T-helper 17 cell (primary cell): ENCODE measurements at places on chromosomes 13 and 19.

GRCh38 chr13:45690636-45691035 is 11.5 kb upstream of the CBY2 start:
- H3K36me3 ChIP-seq: no peaks in the 10 kb centered on the region
- no peak overlapping the region for H3K4me3 ChIP-seq
- no peak for DNase-seq
- H3K27me3 ChIP-seq: peaks cover 14% of the 10 kb centered on the region
- H3K4me1 ChIP-seq: peaks cover 7% of the 10 kb centered on the region

GRCh38 chr19:38079926-38080380 is 144.1 kb downstream of the DPF1 start:
- H3K27me3 ChIP-seq: no peaks in the 10 kb centered on the region
- H3K4me3 ChIP-seq: no peak overlapping the region
- H3K27ac ChIP-seq: peak overlapping the region; percentile 69
- DNase-seq: no peak

GRCh38 chr19:7751157-7751783 is 3.9 kb upstream of the CD209 start:
- no peak for DNase-seq
- no peaks in the 10 kb centered on the region for H3K36me3 ChIP-seq
- no peak overlapping the region for H3K4me3 ChIP-seq
- no peaks in the 10 kb centered on the region for H3K4me1 ChIP-seq

- DNase-seq: no peak
- peak overlapping the region; percentile 89 for H3K27ac ChIP-seq
- H3K4me1 ChIP-seq: peaks cover 25% of the 10 kb centered on the region
Observed at GRCh38 chr19:43798546-43799409, 3.5 kb downstream of the LYPD5 start.

- peaks cover 45% of the 10 kb centered on the region for H3K4me1 ChIP-seq
- DNase-seq: no peak
- H3K36me3 ChIP-seq: no peaks in the 10 kb centered on the region
- peak overlapping the region; percentile 49 for H3K27ac ChIP-seq
- H3K4me3 ChIP-seq: peak overlapping the region; percentile 70
- H3K27me3 ChIP-seq: no peaks in the 10 kb centered on the region
Observed at GRCh38 chr19:18414504-18415177, 4.6 kb upstream of the SSBP4 start.

GRCh38 chr13:63403733-63404132 is 1988.1 kb upstream of the PCDH20 start:
- H3K27me3 ChIP-seq: no peaks in the 10 kb centered on the region
- H3K4me1 ChIP-seq: no peaks in the 10 kb centered on the region
- no peaks in the 10 kb centered on the region for H3K36me3 ChIP-seq
- no peak overlapping the region for H3K4me3 ChIP-seq
- DNase-seq: no peak

- DNase-seq: no peak
- no peaks in the 10 kb centered on the region for H3K36me3 ChIP-seq
- H3K4me3 ChIP-seq: no peak overlapping the region
- peaks cover 63% of the 10 kb centered on the region for H3K4me1 ChIP-seq
- H3K27me3 ChIP-seq: no peaks in the 10 kb centered on the region
Observed at GRCh38 chr13:111212517-111212873, 97.4 kb downstream of the ARHGEF7 start.

DNA sequence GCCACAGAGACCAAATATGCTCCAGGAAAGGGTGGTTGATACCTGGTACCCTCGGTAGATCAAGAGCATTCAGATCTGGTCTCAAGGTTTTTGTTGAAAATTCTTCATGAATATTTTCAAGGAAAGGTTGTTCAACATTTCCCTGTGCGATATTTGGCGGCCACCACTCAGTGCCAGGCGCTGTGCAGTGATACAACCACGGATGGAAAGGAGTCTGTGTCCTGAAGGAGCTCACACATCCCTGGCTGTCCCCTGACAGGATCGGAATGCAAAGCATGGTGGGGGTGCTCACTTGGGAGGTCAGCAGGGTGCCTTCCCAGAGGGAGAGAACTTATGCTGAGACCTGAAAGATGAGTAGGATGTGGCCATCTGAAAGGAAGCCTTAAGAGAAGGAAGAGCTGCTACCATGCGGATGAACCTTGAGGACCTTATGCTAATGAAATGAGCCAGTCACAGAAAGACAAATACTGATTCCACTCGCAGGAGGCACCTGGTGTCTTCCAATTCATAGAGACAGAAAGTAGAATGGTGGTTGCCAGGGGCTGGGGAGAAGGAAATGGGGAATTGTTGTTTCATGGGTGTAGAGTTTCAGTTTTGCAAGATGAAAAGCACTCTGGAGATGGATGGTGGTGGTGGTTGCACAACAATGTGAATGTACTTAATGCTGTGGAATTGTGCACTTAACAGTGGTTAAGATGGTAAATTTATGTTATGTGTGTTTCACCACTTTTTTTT is 41.6 kb downstream of the HSPH1 start:
- DNase-seq: no peak
- no peak overlapping the region for H3K4me3 ChIP-seq
- H3K27ac ChIP-seq: no peak overlapping the region
- H3K36me3 ChIP-seq: peaks cover 7% of the 10 kb centered on the region
- H3K4me1 ChIP-seq: peaks cover 3% of the 10 kb centered on the region

GRCh38 chr19:2249880-2250765 is 1.0 kb downstream of the AMH start:
- peaks cover 5% of the 10 kb centered on the region for H3K36me3 ChIP-seq
- H3K27ac ChIP-seq: no peak overlapping the region
- peak overlapping the region; percentile 25 for H3K4me3 ChIP-seq

- H3K36me3 ChIP-seq: peaks cover 4% of the 10 kb centered on the region
- peaks cover 12% of the 10 kb centered on the region for H3K4me1 ChIP-seq
- H3K4me3 ChIP-seq: peak overlapping the region; percentile 91
- DNase-seq: peak; percentile 70
- peak overlapping the region; percentile 96 for H3K27ac ChIP-seq
Observed at GRCh38 chr19:50050406-50051227, 24.8 kb downstream of the ZNF473 start.

DNA sequence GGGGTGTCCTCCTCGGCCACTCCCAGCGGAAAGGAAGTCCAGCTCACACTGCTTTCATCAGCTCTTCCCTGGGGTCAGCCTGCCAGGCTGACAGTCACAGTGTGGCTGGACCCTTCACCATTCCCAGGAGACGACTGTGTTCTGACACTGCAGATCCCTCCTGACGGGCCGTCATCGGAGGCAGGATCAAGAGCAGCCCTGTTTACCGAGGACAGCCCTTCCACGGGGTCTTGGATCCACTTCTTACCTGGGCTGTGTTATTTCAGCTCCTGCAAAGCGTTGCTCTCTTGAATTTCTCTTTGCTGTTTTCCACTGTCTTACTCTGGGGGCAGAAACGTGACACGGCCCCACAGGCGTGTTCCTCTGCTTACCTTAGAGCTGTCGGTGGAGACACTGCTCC is 149.9 kb upstream of the SOX1 start:
- H3K27ac ChIP-seq: no peak overlapping the region
- DNase-seq: no peak
- peaks cover 20% of the 10 kb centered on the region for H3K27me3 ChIP-seq
- H3K4me1 ChIP-seq: no peaks in the 10 kb centered on the region
- H3K36me3 ChIP-seq: no peaks in the 10 kb centered on the region
- H3K4me3 ChIP-seq: no peak overlapping the region

GRCh38 chr19:3512562-3513228 is 6.6 kb downstream of the FZR1 start:
- peaks cover 2% of the 10 kb centered on the region for H3K36me3 ChIP-seq
- no peak overlapping the region for H3K4me3 ChIP-seq
- peak overlapping the region; percentile 11 for H3K27ac ChIP-seq
- H3K4me1 ChIP-seq: peaks cover 45% of the 10 kb centered on the region
- H3K27me3 ChIP-seq: no peaks in the 10 kb centered on the region
- DNase-seq: no peak

GRCh38 chr19:31351056-31351854 is 2.0 kb upstream of the TSHZ3 start:
- H3K4me1 ChIP-seq: peaks cover 45% of the 10 kb centered on the region
- peaks cover 64% of the 10 kb centered on the region for H3K27me3 ChIP-seq
- DNase-seq: no peak
- peaks cover 5% of the 10 kb centered on the region for H3K36me3 ChIP-seq
- H3K27ac ChIP-seq: peak overlapping the region; percentile 86

DNA sequence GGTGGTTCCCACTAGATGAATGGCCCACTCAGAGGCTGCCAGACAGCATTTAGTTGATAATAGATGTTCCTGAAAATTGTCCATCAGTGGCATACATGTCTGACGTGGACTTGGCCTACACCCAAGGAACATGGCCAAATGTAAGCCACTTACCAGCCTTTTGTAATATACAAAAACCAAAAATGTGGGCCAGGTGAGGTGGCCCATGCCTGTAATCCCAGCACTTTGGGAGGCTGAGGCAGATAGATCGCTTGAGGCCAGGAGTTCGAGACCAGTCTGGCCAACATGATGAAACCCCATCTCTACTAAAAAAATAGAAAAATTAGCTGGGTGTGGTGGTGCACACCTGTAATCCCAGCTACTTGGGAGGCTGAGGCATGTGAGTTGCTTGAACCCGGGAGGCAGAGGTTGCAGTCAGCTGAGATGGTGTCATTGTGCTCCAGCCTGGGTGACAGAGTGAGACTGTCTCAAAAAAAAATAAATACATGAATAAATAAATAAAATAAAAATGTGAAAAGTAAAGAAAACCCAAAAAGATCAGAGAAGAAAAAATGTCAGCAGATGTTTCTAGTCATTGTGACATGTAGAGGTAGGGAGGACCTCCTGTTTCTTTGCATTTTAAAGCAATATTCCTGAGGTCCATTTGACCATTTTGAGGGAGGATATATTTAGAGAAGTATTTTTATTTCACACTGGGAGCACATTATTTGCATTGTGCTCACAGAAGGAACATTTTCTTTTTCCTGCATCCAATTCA is 7.1 kb upstream of the WTIP start:
- peaks cover 14% of the 10 kb centered on the region for H3K27me3 ChIP-seq
- no peak for DNase-seq
- H3K36me3 ChIP-seq: peaks cover 8% of the 10 kb centered on the region
- H3K4me1 ChIP-seq: peaks cover 5% of the 10 kb centered on the region

DNA sequence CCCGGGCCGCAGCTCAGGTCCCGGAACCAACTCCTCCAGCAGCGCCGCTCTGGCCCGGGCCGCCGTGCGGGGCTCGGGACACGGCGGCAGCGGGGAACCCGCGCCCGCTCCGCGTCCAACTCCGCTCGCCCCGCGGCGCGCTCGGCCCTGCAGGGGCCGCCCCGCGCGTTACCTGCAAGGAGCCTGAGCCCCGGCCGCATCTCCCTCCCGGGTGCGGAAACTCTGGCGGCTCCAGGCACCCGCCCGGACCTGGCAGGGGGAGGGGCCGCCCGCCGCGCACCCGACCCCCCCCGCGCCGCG is at the start of gene TMTC4:
Gene TMTC4, minus strand, starts transcription at position 224 of the 300 bp plus-strand sequence. CDS start 4,433 bp downstream, outside the sequence.
- peaks cover 32% of the 10 kb centered on the region for H3K4me1 ChIP-seq
- H3K27me3 ChIP-seq: no peaks in the 10 kb centered on the region
- peaks cover 11% of the 10 kb centered on the region for H3K36me3 ChIP-seq
- DNase-seq: no peak

DNA sequence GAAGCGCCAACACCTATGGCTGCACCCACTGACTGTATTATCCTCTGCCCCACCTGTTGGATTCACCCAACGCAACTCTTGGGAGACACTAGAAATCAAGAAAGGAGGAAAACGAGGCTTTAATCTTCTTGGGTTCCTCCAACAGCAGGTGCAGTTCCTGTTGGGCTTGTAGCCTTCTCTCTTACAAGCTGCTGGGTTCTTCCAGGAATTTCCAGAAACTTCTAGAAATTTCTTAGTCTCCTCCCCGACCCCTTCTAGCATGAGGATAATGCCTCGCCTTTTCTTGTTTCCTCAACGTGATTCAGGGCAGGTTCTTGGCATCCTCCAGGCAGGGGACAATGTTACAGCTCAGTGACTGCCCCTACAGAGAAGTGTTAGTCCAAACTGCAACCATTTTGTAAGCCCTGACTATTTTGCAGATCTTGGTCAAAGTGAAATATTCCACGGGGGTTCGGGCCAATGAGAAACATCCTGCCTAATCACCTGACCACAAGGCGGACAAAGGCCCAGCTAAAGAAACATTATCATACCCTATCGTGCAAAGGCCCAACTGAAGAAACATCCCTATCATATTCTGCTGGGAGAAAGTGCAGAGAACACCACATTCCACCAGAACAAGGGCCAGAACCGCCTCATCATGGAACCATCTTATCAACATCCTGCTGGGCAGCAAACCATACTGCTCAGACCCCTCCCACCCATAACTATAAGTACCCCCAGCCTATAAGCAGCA is 614 bp upstream of the PNMA8A start:
- H3K27ac ChIP-seq: no peak overlapping the region
- peaks cover 5% of the 10 kb centered on the region for H3K36me3 ChIP-seq
- H3K4me1 ChIP-seq: peaks cover 4% of the 10 kb centered on the region

GRCh38 chr13:98677398-98677797 is 75.1 kb downstream of the SLC15A1 start:
- no peak overlapping the region for H3K27ac ChIP-seq
- no peaks in the 10 kb centered on the region for H3K4me1 ChIP-seq
- H3K27me3 ChIP-seq: peaks cover 9% of the 10 kb centered on the region
- H3K4me3 ChIP-seq: no peak overlapping the region
- no peak for DNase-seq

DNA sequence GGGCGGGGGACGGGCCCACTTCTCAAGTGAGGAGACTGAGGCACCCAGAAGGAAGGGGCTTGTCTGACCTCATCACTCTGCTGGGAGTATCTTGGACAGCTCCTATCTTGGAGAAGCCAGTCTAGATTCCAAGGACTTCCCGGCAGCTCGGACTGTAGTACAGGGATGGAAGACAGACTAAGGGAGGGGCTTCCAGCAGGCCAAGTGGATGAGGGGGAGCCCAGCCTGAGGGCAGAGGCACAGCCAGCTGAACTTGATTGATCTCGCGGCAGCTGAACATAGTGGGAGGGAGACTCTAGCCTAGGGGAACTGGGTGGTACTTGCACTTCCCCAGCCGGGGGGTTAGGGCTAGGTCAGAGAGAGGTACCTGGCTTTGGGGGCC is 711 bp downstream of the CILP2 start:
- H3K4me1 ChIP-seq: peaks cover 33% of the 10 kb centered on the region
- peak overlapping the region; percentile 71 for H3K4me3 ChIP-seq
- peaks cover 6% of the 10 kb centered on the region for H3K27me3 ChIP-seq
- no peak for DNase-seq

DNA sequence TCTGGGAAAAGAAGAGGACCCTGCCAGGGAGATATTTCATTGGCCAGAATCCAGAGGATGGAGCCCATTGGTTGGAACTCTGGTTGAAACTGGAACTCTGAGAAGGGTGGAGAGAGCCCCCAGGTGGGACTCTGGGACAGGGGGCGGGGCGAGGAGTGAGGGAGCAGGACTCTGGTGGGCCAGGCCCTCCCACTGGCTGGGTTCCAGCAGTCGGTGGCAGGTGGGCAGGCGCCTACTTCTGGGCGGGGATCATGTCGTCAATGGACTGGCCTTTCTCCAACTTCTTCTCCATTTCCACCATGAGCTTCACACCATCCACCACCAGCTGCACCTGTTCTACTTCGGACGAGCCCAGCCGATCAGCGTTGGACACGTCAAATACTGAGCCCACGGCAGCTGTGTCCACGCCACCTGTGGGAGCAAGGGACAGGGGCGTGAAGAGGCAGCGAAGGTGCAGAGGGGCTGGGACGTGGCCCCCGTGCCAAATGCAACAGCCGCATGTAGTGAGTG is 16.1 kb downstream of the CKM start:
- H3K27me3 ChIP-seq: peaks cover 4% of the 10 kb centered on the region
- H3K4me3 ChIP-seq: no peak overlapping the region
- peaks cover 6% of the 10 kb centered on the region for H3K4me1 ChIP-seq
- H3K27ac ChIP-seq: no peak overlapping the region
- H3K36me3 ChIP-seq: no peaks in the 10 kb centered on the region
